ENCODE measurements at places on chromosomes 11 and 22. TPM values are rescaled to one million over a fixed set of nuclear protein-coding genes. Genes with fewer than 3 reads are reported as not detected.
A peak's percentile ranks its signal among the peaks of the same experiment; 100 is the strongest.

Gene PVALB
- not detected for total RNA-seq

Gene VSTM5
- total RNA-seq: not detected

Gene GGT5
- total RNA-seq: 0.63 TPM

Gene HBG2
- 13.4 TPM for total RNA-seq

Gene ART1
- not detected for total RNA-seq

Gene RBMXL2
- total RNA-seq: not detected

DNA sequence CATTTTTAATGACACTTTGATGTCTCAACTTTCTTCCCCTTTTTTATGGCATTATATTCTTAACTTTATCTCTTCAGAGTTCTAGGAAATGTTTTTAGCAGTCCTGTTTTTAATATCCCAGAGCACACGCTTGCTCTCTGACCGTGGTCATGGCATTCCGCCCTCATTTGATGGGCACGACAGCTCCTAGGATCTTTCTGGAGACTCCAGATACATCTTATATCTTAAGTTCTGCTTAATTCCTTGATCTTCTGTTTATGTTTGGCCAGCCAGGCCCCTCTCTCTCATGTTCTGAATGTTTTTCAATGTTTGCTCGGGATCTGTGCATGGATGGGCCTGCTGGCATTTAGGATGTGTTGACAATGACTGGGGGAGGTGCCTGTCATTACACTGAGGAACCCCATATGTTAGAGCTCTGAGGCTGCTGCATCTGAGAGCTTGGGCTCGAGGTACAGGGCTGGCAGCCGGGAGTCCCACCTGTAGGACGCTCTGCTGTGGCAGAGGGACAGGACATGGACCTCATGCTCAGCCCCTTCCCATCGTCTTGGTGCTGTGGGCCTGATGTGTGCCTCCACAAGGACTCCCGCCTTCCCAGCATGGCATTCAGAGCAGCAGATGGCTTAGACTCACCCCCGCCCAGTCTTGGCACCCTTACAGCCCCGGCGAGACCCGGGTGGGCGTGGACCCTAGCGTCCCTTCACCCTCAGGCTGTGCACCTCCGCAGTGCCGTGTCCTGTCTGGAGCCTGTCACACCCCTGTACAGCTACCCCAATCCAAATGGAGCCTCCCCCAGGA, 75.0 kb downstream of the CDKN1C start:
- H3K4me3 ChIP-seq: no peak overlapping the region
- no peak overlapping the region for H3K27ac ChIP-seq
- peaks cover 3% of the 10 kb centered on the region for H3K4me1 ChIP-seq
- H3K36me3 ChIP-seq: no peaks in the 10 kb centered on the region
- no peaks in the 10 kb centered on the region for H3K27me3 ChIP-seq
- DNase-seq: no peak

DNA sequence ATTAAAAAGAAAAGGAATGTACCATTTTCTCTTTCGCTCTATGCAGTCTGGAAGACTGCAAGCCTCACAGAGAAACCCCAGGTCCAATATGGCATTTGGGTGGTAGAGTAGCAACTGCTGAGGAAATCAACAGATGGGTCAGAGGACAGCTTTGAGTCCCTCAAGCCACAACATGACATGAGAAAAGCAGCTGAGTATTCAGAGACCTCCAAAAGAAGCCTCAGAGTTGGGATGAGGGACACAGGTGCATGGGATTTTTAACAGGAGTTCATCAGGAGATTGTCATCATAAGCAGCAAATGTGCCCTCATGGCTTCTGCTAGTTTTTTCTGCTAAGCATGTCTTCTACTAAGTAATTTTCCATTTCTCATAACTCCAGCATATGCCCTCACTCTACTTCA, 111.6 kb downstream of the BLID start:
- no peak for DNase-seq
- H3K4me3 ChIP-seq: no peak overlapping the region
- H3K36me3 ChIP-seq: no peaks in the 10 kb centered on the region

- H3K36me3 ChIP-seq: no peaks in the 10 kb centered on the region
- no peak for DNase-seq
- H3K27me3 ChIP-seq: no peaks in the 10 kb centered on the region
- no peaks in the 10 kb centered on the region for H3K4me1 ChIP-seq
Measured at GRCh38 chr11:115290893-115291292, 213.3 kb downstream of the CADM1 start.

DNA sequence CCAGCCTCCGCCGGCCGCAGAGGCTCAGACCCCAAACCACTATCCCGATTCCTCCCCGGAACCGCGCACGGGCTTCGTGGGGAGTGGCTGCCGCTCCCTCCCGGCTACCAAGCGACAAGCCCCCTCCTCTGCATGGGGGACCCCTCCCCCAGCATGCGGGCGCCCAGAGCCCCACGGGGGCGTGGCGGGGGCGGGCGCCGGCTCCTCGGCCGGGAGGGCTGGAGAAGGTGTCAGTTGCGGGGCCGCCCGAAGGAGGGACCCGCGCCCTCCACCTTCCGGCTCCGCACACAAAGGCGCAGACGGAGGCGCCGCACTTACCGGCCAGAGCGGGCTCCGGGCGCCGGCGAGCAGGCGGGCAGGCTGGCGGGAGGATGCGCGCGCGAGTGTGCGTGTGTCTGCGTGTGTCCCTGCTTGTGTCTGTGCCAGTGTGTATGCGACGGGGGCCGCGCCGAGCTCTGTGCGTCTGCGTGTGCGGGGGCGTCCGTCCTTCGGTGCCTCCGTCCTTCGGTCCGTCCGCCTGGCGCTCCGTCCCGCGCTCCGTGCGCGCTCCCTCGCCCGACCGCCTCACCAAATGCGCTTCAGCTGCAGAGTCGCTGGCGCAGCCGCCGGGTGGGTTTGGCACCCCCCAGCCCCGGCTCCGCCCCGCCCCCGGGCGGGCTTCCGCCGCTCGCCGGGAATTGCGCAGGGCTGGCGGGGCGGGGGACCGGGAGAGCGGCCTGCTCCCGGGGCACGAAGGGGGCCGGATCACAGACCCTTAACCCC, at the start of gene PTPN5:
TSS of gene PTPN5 (minus strand) at position 592 of the 762 bp plus-strand sequence. CDS start 19,840 bp downstream, outside the sequence.
- H3K4me3 ChIP-seq: no peak within 1 kb of the TSS
- no peak within 1 kb of the TSS for H3K27ac ChIP-seq
- DNase-seq: no peak
- H3K4me1 ChIP-seq: peaks cover 5% of the 10 kb centered on the region

DNA sequence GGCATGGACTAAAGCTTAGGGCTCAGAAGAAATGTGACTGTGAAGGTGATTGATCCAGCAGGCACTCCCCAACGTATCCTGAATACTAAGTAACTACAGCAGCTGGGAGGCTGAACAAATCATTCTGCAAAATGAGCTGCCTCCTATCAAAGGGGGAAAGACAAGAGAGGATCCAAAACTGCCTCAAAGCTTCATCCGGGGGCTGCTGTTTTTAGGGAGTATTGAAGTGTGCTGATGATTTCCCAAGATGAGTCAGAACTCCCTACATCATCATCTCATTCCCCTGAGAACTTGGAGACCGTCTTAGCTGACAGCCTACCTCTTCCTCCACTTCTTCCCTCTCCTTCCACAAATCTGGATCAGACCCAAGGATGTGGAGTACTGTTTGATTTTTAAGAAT, 108.4 kb upstream of the GRAMD1B start:
- no peaks in the 10 kb centered on the region for H3K4me1 ChIP-seq
- no peak overlapping the region for H3K4me3 ChIP-seq
- peaks cover 6% of the 10 kb centered on the region for H3K27me3 ChIP-seq
- no peak for DNase-seq
- no peaks in the 10 kb centered on the region for H3K36me3 ChIP-seq

GRCh38 chr22:43434275-43434927, 22.6 kb downstream of the MPPED1 start:
- H3K4me1 ChIP-seq: no peaks in the 10 kb centered on the region
- peaks cover 2% of the 10 kb centered on the region for H3K27me3 ChIP-seq
- H3K4me3 ChIP-seq: no peak overlapping the region

GRCh38 chr11:9341638-9342178, 27.3 kb upstream of the TMEM41B start:
- H3K4me3 ChIP-seq: no peak overlapping the region
- H3K27me3 ChIP-seq: peaks cover 2% of the 10 kb centered on the region
- peaks cover 3% of the 10 kb centered on the region for H3K4me1 ChIP-seq
- no peaks in the 10 kb centered on the region for H3K36me3 ChIP-seq

GRCh38 chr11:94751786-94752185, 16.4 kb upstream of the AMOTL1 start:
- no peak for DNase-seq
- H3K27me3 ChIP-seq: peaks cover 13% of the 10 kb centered on the region
- H3K4me1 ChIP-seq: no peaks in the 10 kb centered on the region

GRCh38 chr11:46917762-46918082, 628 bp downstream of the LRP4 start:
- peak overlapping the region; percentile 29 for H3K4me3 ChIP-seq
- no peaks in the 10 kb centered on the region for H3K36me3 ChIP-seq
- H3K4me1 ChIP-seq: peaks cover 27% of the 10 kb centered on the region
- no peak for DNase-seq

- H3K27ac ChIP-seq: no peak overlapping the region
- H3K36me3 ChIP-seq: no peaks in the 10 kb centered on the region
- H3K27me3 ChIP-seq: peaks cover 18% of the 10 kb centered on the region
- DNase-seq: no peak
Measured at GRCh38 chr11:45455536-45455935, 169.4 kb upstream of the SYT13 start.

- DNase-seq: no peak
- H3K27me3 ChIP-seq: peaks cover 23% of the 10 kb centered on the region
- no peak overlapping the region for H3K27ac ChIP-seq
- H3K4me3 ChIP-seq: no peak overlapping the region
Measured at GRCh38 chr11:120222916-120223315, 12.1 kb downstream of the OAF start.

DNA sequence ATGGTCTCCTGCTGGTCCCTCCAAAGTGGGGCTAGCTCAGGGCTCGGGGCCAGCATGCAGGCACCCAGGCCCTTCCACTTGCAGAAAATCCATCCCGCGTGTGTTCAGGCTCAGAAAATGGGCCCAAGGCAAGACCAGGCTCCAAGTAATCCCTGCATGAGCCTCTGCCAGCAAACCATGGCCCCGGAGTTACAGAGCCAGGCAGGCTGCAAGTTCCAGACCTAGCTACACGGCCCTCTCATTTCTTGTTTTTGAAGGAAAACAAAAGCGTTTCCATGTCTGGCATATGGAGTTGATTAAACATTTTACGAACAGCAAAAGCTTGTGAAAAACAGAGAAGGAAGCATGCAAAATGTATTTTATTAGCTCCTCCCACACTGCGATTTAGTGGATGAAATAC, 29.7 kb downstream of the KIAA0930 start:
- DNase-seq: no peak
- no peaks in the 10 kb centered on the region for H3K27me3 ChIP-seq
- no peak overlapping the region for H3K4me3 ChIP-seq
- no peak overlapping the region for H3K27ac ChIP-seq
- H3K36me3 ChIP-seq: peaks cover 9% of the 10 kb centered on the region

DNA sequence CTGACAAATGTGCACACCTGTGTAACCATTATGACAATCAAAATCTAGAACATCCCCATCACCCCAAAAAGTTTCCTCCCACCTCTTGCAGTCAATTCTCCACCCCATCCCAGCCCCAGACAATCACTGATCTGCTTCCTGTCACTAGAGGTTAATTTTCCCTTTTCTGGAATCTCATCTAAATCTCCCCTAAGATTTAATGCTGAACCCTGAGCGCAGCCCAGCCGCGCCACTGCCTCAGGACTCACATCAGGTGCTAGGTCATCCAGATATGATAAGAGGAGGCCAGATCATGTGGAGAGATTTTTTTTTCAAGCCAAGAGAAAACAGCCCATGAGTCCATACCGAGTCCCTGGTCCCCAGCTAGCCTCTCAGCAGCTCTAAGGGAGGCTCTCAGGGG, 4.3 kb upstream of the TMPRSS13 start:
- no peak overlapping the region for H3K27ac ChIP-seq
- no peaks in the 10 kb centered on the region for H3K27me3 ChIP-seq
- H3K4me1 ChIP-seq: peaks cover 21% of the 10 kb centered on the region
- no peak overlapping the region for H3K4me3 ChIP-seq

GRCh38 chr11:134366254-134366653, 34.5 kb downstream of the GLB1L2 start:
- no peaks in the 10 kb centered on the region for H3K36me3 ChIP-seq
- no peak overlapping the region for H3K4me3 ChIP-seq
- no peaks in the 10 kb centered on the region for H3K4me1 ChIP-seq
- H3K27ac ChIP-seq: no peak overlapping the region
- H3K27me3 ChIP-seq: no peaks in the 10 kb centered on the region

All from T-cell (primary cell).